ENCODE measurements at places on chromosomes 2 and 18.

GRCh38 chr2:206086716-206087350 lies 859 bp upstream of the INO80D start:
- DNase-seq, result peak; percentile 40

GRCh38 chr2:72917138-72917876 lies at the start of gene EMX1:
Gene EMX1, plus strand, starts transcription at chr2:72917519. Its CDS starts 334 bp downstream, at chr2:72917853.
- no peak for DNase-seq

DNA sequence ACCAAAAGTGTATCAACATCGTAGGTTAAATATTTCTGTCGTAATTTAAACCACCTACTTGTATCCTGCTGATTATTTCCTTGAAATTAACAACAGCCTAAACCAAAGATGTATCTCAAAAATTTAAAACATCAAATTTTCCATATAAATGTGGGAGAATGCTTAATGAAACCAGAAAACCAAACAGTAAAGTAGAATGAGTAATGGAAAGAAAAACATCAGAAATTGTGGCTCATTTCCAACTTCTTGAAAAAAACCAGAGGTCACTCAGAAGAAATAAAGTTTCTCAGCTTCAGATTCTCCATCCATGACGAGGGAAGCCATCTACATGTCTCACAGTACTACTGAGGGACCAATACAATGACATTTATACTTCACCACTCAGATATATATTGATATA lies 296.5 kb downstream of the NOL4 start:
- no peak for DNase-seq

GRCh38 chr18:79805926-79806487 lies 8.3 kb downstream of the KCNG2 start:
- no peak for DNase-seq

- DNase-seq, result no peak
These were observed 40.5 kb downstream of the RDH14 start for GRCh38 chr2:18519914-18520450.

DNA sequence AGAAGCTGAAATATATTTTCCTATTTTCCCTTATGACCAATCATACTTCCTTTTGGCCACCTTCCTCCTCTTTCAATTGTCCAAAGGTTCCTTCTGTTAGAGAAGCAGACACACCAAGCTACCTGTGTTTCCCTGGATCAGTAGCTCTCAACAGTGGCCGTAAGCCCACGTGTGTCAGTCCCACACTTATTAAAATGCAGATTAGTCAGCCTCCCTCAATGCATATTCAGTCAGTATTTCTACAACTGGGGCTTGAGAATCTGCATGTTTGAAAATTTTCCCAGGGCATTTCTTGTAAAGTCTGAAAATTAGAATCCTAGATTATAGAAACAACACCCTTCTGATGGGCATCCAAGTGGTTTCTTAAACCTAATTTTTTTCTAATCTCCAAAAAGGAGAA lies 54.0 kb upstream of the ITPRID2 start:
- DNase-seq, result no peak

DNA sequence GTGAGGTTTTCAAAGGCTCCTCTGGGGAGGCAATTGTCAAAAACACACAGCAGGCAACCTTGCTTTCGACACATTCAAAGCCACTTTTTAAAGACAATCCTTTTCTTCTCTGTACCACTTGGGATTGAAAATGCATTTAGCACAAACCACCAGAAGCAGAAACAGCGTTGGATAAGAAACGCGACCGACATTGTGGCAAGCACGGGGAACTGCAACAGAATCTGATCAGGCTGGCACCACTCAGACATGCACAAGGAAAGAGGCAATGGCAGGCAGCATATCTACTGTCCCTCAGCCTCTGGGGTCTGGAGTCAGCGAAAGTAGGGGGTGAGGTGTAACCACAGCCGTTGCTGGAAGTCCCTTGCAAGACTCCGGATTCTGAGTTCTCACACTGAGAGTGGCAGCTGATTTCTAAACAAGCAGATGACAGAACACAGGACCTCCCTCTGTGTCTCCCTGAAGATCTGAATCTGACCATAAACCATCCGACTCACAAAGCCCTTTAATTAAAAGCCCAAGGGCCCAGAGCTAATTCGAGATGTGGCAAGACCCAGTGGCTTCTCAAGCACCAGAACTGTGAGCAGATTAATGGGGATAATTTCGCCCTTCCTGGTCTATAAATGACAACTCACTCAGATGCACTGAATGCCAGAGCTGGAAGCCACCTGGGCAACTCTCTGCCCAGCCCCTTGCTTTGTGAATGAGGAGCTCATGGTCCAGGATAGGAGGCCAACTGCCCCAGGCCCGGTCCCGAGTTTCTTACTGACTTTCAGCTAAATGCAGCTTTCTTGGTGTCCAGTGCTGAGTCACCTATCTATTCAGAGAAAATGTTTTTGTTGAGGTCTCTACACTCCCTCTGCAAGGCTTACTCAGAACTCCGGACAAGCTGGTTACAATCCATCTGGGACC lies 29.6 kb downstream of the CYRIA start:
- DNase-seq, result no peak

DNA sequence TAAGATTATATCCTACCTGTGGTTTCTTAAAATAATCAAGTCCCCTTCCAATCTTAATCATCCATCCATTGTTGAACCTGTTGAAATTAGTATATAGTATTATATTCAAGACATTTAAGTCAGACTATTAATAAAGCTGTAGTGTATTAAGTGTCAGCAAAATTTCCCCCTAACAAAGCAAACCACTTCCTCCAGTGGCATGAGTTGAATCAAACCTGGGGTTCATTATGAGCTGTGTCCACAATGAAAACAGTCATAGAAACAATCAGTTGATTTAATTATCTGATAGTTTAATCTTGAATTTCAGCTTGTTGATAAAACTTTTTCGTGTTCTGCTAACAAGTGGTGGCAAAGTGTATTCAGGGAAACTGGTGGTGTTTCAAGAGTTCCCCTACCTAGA lies 11.3 kb downstream of the MITD1 start:
- DNase-seq, result no peak

DNA sequence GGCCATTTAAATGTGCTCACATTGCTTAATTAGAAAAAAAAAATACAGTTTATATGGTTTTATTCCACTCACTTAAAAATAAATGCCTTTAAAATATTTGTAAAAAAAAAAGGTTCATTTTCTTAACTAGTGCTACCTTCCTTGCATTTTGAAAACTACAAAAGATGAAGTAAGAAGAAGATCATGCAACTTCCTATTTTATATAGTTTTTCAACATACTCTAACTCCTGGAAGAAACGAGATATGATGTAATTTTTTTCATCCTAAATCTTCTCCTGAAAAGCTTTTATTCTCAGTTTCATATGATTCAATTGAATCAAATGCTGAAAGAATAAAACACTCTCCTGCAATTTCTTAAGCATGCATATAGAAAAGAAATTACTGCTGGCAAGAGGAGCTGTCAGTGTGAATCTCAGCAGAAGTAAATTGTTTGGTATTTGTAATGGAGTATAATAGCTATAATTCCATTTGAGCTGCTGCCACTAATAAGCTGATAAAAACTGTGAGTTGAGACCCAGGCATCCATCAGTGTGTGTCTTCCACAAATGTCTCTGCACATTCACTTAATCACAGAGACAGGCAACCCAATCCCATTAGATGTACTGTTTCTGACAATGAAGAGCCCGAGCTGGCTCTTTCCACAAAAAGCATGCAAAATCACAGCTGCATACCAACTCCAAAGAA lies 3.7 kb downstream of the FTCDNL1 start:
- no peak for DNase-seq

GRCh38 chr2:100125626-100126025 lies 16.8 kb downstream of the AFF3 start:
- no peak for DNase-seq

DNA sequence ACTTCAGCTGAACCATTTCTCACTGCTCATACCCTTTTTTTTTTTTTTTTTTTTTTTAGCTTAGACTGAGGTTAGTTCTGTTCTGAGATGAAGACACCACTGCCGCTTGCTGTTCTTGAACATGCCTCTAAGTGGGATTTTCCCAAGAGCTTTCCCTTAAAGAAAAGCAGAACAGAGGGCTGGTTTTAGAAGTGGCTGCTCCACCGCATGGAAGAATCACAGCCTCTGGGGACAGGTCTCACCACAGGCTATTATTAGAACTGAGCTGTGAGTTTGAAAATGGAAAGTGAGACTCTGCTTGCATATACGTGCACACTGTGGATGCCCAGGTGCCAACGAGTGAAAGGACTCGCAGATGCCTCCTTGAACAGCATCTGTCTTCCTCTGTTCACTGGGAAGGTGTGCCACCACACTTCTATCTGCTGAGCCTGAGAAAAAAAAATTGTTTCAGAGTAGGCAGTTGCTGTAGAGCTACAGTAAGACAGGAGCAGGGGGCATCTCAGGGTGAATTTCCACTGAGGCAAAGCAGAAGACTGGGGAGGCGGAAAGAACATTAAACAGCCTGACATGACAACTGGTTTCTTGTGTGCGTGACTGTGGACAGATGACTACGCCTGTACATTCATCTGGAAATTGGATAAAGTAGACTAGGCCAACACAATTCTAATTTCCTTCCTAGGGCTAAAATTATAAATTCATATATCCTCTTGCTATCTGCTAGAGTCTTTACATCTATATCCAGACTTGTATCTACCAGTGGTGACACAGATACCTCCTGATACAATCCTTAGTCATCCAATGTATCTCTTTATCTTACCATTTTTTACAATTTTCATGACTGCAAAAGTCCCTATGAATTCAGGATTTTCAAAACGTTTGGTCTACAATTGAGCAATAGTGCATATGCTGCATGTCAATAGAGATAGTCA lies 1045.7 kb upstream of the CELF4 start:
- no peak for DNase-seq

GRCh38 chr18:75588412-75588811 lies 160.9 kb upstream of the SMIM21 start:
- no peak for DNase-seq

DNA sequence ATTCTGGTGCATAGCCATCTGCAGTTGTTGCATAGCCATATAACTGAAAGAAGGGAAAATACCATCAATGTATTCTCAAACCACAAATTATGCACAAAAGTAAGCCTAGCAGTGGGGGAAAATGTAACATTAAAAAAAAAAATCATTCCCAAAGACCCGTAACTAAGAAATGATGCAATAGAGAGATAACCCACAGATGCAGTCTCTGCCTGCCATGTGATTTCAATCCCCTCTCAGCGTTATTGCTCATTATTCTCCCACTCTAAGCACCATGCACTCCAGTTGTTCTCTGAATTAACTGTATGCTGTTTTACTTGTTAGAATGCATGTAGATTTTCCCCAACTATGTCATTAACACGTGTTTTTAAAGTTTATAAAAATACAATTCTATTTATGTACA lies 14.1 kb downstream of the DSC1 start:
- DNase-seq, result no peak

DNA sequence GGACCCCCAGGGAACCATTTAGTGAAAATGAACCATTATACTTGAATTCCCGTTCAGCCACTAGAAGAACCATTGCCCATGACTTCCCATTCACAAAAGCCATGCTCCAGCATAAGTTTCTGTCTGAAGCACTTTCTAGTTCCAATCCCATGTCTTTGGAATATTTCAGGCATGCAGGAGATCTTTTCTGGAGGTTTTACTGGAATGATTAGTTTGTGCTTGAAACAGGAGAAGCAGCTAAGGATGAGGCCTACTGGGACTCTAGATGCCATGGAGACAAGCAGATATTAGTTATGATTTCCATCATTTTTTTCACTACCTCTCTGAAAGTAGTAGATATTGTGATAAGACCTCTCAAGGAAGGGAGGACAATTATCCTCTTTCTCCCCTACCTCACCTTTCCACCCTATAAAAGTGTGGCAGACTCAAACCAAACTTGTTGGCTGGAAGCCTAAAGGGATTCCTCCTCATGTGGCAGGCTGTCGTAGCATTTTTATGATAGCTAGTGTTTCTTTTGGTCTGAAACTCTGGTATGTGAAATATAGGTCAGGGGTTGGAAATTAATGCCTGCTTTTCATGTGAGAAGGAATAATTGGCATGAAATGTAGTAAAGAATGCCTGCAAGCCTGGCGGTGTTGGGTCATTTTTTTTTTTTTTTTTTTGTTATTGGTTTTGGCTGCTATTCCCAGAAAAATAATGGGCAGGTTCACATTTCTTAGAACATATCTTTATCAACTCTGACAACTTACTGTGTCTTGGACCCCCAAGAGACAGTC lies 29.3 kb upstream of the MMADHC start:
- DNase-seq, result peak; percentile 6

Data from dermis microvascular lymphatic vessel endothelial cell (primary cell).